ENCODE measurements at places on chromosomes 2 and 18.

- no peak for DNase-seq
Observed at GRCh38 chr2:190455358-190456095, 47.4 kb downstream of the MFSD6 start.

GRCh38 chr18:42527766-42528165 is 572.7 kb downstream of the PIK3C3 start:
- no peak for DNase-seq

- DNase-seq, result no peak
Observed at GRCh38 chr2:128264881-128265607, 53.6 kb downstream of the HS6ST1 start.

DNA sequence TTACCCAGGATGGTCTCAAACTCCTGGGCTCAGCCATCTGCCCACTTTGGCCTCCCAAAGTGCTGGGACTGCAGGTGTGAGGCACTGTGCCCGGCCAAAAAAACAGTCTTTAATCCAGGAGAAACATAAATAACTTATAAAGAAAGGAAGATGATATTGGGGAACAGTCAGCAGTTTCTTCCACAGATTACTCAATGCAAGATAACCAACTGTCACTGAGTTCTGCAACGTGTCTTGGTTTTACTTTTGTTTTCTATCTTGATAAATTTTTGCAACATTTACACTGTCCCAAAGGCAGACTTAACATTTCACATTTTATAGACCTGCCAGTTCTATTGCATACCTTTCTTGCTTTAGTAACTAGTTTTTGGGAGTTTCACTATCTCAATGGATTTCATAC is 71.1 kb downstream of the ANKRD44 start:
- DNase-seq, result no peak

DNA sequence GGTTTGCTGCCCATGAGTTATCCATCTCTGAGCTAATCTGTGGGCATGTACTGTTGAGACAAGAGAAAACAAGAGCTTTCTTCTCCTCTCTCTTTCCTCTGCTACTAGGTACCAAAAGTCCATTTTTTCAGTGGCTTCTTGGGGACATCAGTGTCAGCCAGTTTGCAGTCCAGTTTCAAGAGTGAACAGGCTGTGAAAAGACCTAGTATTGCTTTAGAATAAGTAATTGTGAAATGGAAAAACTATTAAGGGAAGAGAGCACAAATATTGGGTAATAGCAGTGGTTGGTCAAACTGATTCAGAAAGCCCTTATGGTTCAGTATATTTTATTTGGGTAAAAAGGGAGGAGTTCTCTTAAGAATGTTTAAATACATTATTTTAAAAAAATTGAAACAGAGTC is 33.0 kb upstream of the MEP1B start:
- DNase-seq, result no peak

DNA sequence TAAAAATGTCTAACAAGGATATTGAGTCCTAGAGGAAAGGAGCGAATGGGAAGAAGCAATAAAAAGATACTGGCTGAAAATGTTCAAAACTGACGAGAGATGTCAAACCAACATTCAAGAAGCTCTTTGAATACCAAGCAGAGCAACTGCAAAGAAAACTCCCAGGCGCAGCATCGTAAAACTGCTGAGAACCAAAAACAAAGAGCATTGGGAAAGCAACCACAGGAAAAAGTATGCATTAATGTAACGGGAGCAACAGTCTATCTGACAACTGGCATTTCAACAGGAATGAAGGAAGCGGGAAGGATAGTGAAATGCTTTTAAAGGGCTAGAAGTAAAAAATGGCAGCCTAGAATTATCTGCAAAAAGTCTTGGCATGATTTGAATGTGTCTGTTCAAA is 53.1 kb downstream of the ADCY3 start:
- no peak for DNase-seq

- DNase-seq, result no peak
Observed at GRCh38 chr18:58104096-58104495, 60.1 kb downstream of the NEDD4L start.

DNA sequence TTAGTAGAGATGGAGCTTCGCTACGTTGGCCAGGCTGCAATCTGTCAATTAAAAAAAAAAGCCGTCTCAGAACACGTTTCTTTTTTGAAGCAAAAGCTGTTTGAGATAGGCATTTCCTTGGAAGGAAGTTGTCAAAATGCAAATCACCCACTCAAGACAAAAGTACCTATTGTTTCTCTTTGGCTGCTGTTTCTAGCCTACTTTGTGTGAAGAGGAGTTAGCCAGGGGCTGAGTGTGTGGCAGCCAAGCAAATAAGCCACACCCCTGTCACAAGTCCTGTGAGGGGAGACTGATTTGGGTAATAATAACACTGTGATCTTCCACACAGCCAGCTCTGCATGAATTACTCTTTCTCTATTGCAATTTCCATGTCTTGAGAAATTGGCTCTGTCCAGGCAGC is 47.4 kb upstream of the CDCA7 start:
- no peak for DNase-seq

GRCh38 chr2:175170659-175171304 is 2.8 kb upstream of the ATF2 start:
- no peak for DNase-seq

GRCh38 chr18:71040161-71040560 is 751.3 kb downstream of the SOCS6 start:
- no peak for DNase-seq

DNA sequence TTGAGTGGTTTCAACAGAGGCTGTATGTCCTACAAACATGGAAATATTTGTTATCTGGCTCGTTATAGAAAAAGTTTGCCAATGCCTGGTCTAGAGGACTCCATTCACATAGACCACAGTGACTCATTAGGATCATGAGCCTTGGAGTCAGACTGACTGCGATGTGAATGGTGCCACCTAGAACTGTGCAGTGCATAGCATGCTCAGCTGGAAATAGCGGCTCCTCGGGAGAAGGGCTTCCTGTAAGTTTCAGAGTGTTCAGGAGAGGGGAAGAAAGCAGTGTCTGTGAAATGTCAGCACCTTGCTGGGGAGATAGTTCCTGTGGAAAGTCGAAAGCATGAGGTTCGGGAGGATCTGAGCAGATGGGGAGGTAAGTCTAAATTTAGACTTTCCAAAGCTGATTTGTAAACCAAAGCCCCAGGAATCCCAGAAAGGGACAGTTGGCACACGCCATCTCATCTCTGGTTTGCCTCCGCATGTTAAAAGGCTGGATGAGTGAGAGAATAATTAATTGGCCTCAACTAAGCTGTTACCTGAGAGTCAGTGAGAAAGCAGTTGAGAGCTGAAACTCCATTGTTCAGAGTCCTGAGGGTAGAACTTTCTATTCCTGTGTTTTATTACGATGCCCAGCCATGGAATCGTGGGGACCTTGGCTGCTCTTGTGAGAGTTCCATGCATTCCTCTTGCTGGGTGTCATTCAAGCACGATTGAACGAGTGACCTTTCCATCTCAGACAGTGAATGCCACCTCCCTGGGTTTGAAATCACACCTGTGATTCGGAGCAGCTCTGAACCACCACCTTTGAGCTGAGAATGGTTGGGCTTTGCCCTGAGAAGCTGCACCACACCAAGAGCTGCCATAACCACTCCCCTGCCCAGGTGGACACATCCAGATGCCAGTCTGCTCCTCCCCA is 99.5 kb downstream of the MAPK4 start:
- DNase-seq, result no peak

- DNase-seq, result no peak
Observed at GRCh38 chr2:151943461-151943860, 115.2 kb upstream of the ARL5A start.

- DNase-seq, result no peak
Observed at GRCh38 chr2:112607680-112608438, 23.4 kb downstream of the CHCHD5 start.

- no peak for DNase-seq
Observed at GRCh38 chr2:230798769-230799399, 65.9 kb upstream of the ITM2C start.

GRCh38 chr18:25019931-25020330 is 332.0 kb downstream of the ZNF521 start:
- no peak for DNase-seq

DNA sequence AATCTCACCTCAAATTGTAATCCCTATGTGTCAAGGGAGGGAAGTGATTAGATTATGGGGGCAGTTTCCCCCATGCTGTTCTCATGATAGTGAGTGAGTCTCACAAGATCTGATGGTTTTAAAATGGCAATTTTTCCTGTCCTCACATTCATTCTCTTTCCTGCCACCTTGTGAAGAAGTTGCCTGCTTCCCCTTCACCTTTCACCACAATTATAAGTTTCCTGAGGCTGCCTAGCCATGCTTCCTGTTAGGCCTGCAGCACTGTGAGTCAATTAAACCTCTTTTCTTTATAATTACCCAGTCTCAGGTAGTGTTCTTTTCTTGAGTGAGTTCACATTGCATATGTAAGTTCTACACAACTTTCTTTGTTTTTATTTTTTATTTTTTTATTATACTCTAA is 271.5 kb downstream of the EXOC6B start:
- DNase-seq, result no peak

GRCh38 chr2:159179696-159180095 is 106.8 kb downstream of the WDSUB1 start:
- DNase-seq, result no peak

DNA sequence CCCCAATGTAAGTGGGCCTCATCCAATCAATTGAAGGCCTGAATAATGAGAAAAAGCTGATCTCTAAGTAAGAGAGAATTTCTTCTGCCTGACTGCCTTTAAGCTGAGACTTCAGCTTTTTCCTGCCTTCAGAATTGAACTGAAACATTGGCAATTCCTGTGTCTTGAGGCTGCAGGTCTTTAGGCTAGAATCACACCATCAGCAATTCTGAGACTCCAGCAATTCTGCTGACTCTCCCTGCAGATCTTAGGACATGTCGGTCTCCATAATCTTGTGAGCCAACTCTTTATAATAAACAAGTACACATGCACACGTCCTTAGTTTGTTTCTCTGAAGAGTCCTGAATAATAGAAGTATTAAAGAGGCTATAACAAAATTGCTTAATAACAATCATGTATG is 209.1 kb downstream of the FSIP2 start:
- DNase-seq, result no peak

DNA sequence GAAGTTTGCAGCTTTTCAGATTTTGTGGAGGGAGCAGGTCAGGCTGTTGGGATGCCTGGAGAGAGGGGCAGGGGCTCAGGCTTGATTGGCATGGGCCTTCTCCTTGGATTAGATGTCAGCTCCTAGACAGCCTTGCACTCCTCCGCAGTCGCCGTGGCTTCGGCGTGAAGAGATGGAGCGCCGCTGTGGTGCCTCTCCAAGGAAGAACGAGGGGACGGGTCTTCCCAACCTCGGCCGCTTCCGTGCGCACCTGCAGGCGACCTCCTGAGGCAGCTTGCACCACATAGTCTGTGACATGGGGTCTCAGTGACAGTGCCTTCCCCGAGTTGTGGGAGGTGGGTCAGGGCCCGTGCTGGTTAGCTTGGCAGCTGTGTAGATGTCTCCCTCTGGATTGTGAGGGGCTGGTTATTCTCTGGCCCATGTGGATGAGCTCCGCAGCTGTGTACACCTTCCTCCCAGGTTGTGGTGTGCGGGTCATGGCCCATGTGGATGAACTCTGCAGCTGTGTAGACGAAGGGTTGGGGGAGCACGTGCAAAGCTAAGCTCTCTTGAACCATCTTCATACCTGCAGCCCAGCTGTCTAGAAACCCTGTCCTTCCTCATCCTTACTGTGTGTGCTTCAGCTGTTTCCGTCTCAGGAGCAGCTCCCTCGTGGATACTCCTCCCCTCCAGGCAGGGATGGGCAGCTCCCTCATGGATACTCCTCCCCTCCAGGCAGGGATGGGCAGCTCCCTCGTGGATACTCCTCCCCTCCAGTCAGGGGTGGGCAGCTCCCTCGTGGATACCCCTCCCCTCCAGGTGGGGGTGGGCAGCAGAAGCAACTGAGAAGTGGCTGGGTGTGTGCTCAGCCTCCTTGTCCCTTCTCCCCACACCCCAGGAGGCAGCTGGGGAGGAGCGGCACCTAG is 170.3 kb downstream of the LDLRAD4 start:
- DNase-seq, result no peak

GRCh38 chr2:53217250-53217649 is 550.4 kb upstream of the CHAC2 start:
- DNase-seq, result no peak

DNA sequence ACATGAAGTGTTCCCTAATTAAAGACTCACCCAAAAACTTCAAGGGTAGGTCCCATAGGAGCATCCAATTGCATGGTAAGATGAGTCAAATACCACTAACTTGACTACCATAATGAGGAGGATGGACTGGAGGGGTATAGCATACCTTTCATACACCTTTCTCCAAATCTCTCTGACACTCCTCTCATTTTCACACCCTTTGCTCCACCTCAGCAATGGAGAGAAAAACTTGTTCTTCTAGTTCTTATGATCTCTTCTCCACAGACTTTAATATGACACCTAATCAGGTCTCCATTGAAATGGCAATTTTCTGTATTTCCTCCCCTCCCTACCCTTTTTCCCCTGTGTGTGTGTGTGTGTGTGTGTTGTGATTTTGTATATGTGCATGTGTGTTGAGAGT is 41.1 kb upstream of the MAP2 start:
- no peak for DNase-seq

DNA sequence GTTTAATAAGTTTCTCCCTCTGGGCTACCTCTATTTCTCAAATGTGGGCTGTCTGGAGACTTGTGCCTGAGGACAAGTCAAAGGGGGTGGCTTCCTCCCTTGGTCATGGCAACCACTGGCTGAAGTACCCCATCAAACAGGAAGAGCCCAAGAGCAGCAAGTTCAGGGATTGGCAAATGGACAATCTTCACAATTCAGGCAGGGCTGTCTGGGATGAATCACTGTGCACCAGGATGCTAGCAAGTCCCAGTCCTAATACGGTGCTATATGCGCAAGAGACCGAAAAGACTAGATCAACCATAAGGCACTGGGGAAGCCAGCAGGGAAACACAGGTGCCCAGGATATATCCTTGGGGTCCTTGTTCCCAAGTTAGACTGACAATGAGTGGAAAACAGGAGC is 75.5 kb downstream of the ANTXR1 start:
- no peak for DNase-seq

DNA sequence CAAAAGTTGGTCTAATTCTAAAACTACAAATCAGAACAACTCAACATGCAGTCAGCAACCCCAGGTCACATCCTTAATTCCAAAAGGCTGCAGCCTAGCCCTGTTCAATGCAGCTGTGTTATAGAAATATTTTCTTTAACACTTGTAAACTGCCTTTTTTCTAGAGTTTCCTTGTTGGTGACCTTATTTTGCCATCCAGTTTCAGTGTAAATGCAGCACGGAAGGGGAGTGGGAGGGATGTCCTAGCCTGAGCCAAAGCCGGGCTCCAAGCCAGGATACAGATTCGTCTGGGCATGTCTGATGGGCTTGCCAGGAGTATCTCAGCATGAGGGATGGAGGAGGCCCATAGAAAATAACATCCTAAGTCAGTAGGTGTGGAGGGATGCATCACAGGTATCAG is 17.7 kb upstream of the SP3 start:
- no peak for DNase-seq

- DNase-seq, result no peak
Observed at GRCh38 chr18:54845787-54846186, 17.5 kb downstream of the RAB27B start.

GRCh38 chr2:134110532-134110931 is 143.3 kb upstream of the MGAT5 start:
- no peak for DNase-seq

DNA sequence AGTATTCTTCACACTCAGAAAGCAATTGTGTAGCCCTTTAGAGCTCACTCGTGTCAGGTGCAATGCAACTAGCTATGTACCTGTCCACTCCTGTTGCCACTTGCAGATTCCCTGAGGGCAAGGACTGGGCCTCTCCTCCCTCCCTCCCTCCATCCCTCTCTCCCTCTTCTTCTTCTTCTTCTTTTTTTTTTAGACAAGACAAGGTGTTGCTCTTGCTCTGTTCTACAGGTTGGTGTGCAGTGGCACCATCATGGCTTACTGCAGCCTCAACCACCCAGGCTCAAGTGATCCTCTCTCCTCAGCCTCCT is 119.7 kb downstream of the ACKR3 start:
- no peak for DNase-seq

All from GOT3 (cell line).